DMS79 treated with DMSO at 0.1 percent for 48 hours (cell line): ENCODE measurements at places on chromosomes 2 and 18.

- no peak for DNase-seq
Measured at GRCh38 chr18:26370037-26370436, 143.8 kb downstream of the TAF4B start.

DNA sequence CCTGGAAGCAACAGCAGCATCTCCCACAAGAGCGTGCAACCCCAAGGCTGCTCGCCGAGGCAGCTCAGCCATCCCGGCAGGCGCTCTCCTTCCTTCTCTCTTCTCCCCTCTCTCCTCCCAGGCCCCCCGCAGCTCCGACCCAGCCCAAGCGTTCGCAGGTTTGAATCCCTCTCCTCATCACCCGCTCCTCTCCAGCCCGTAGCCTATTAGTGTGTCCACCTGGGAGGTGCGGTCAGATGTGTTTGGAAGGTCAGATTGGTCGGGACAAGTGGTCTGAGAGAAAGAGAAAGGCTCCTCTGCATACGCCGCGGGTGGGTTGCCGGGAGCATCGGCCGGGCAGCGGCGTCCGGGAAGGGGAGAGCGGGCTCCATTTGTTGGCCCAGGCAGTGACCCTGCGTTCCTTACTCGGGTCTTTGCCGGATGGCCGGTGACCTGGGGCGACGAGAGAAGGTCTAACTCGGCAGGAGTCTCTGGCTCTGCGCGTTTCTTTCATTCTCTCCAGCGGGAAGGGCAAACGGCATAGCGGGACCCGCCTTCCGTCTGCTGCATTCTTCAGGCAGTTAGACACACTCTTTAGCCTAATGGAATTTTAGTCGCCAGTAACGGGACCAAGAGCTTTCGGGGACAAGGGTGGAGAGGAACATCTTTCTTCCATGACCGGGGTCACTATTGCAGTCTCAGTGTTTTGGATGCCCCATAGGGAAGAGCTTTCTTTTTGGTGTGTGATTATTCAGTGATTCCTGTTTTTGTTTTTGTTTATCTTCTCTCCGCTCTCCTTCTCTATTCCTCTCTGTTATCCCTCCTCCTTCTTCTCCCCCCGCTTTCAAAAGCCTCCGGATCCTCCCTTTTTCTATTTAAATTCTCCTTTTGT, 1.1 kb upstream of the TMEFF2 start:
- DNase-seq: peak; percentile 22

- DNase-seq: no peak
Measured at GRCh38 chr18:42028247-42028832, 73.3 kb downstream of the PIK3C3 start.

GRCh38 chr2:79935771-79936657, 368.5 kb downstream of the LRRTM1 start:
- DNase-seq: peak; percentile 42

GRCh38 chr2:137091704-137092103, 326.4 kb downstream of the THSD7B start:
- no peak for DNase-seq

GRCh38 chr2:42713920-42714319, 50.0 kb downstream of the OXER1 start:
- no peak for DNase-seq

DNA sequence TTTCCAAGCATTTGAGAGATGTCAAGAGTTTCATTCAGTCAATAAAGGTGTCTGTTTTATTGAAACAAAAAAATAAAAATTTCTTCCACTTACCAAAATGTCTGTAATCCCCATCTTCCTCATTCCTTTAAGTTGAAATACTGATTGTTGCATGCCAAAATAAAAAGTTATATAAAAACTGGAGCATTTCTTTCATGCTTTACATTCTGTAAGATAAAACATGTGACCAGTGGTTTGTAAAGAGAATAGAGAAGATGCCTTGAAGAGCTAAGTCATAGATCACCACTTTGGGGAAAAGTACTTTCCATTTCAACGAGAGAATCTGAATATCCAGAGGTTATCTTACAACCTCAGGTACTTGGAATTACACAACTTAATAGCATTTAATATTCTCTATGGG, 35.9 kb upstream of the MYO1B start:
- no peak for DNase-seq

DNA sequence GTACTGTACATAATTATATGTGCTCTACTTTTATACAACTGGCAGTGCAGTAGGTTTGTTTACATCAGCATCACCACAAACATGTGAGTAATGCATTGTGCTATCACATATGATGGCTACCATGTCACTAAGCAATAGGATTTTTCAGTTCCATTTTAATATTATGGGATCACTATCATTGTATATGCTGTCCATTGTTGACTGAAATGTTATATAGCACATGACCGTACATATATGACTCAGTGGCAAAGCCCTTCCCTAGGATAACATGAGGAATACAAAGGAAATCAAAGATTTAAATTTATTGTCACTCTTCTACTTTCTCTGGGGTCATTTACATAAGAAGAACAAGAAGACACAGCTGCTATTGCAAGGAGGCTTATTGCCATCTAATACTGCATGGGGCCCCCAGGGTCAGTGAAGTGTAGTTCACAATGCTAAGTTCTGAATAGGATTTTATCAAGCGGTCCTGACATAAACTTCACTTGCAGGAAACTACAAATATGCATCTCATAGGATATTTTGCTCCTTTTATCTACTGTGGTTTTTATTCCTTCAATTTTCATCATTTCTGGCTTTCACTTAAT, 21.8 kb downstream of the PDE1A start:
- DNase-seq: no peak

DNA sequence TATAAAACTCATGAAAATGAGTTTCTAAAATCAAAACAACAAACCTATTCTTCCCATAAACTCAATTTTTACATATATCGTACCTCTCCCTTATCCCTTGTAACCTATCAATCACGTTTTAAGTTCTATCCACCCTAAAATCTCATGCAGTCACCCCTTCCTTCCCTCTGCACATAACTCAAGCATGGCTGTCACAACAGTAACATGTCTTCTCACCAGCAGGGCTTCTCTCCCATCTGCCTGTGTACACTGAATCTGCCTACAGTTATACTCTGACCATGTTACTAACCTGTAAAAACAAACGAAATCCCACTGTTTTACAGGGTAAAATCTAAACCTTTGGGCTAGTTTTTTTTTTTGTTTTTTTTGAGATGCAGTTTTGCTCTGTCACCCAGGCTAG, 68.2 kb downstream of the MAP4K3 start:
- no peak for DNase-seq

DNA sequence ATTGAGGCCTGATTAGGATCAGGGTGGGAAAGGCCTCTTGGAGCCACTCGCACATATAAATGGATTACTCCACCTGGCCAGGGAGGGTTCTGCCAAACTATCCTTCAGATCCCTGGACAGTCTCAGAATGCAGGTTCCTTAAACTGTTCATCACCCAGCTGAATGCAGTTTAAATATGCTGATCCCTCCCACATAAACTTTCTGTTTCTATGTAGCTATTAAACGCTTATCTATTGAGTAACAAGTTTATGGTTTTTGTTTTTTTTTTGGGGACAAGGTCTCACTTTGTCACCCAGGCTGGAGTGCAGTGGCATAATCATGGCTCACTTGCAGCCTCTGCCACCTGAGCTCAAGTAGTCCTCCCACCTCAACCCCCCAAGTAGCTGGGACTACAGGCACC, 1.9 kb downstream of the CAD start:
- DNase-seq: no peak

GRCh38 chr2:119426396-119426675, 5.3 kb upstream of the TMEM37 start:
- no peak for DNase-seq

DNA sequence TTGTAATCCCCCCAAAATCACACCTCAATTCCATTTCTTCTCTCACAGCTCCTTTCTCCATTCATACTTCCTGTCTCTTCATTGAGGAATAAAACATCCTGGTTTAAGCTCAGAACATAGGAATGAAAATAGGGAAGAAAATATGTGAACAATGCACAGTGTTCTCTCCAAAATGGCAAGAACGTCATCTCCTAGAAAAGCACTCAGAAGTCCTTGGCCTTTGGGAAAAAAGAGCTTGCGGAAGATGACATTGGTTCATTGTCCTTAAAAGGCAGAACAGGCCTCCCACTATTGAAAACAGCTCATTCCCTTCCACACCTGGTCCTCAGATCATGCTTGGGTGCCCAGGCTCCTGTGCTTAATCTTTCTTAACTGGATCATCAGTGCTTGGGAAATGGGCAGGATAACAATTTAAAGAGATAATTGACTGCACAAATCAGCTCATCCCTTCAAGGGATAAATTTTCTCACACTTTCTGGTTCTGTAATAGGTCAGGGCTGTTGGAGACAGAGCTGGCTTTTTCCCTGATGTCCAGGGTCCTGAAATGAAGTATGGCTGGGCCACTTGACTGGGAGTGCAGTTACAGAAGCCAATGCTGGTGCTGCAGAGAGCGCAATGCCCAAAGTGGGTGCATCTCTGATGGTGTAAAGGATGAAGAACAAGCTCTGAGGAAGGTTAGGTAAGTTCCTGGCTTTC, 69.2 kb downstream of the MARCHF4 start:
- no peak for DNase-seq

GRCh38 chr18:31209041-31209440, 46.4 kb upstream of the DSC1 start:
- DNase-seq: no peak

GRCh38 chr18:57804557-57804956, 1.4 kb upstream of the ATP8B1 start:
- no peak for DNase-seq

GRCh38 chr18:77857678-77858655, 608.3 kb downstream of the GALR1 start:
- DNase-seq: peak; percentile 52

GRCh38 chr18:581096-581495, 916 bp downstream of the CETN1 start:
- DNase-seq: no peak

- peak; percentile 9 for DNase-seq
Measured at GRCh38 chr2:147082850-147083522, 761.8 kb upstream of the ACVR2A start.

DNA sequence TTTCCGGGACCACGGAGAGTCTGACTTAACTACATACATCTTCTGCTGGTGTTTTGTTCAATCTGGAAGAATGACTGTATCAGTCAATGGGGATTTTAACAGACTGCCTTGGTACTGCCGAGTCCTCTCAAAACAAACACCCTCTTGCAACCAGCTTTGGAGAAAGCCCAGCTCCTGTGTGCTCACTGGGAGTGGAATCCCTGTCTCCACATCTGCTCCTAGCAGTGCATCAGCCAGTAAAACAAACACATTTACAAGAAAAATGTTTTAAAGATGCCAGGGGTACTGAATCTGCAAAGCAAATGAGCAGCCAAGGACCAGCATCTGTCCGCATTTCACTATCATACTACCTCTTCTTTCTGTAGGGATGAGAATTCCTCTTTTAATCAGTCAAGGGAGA, 23.1 kb downstream of the ICOS start:
- DNase-seq: no peak

DNA sequence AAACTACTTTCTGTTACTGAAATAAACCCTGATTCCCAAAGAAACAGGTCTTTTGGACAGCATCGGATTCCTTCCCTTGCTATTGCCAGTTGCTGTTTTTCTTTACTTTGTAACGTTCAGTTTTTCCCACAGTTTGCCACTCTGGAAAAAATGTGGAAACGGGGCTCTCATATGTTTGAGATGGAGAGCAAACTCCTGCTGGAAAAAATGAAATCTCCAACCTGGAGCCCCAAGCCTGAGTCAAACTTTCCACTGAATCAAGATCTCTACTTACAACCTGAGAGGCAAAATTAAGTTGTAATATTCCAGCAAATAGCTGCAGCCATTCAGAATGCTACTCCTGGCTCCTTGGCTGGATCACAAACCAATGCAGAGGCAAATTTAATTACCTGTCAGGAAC, 270.7 kb downstream of the SRBD1 start:
- no peak for DNase-seq

- no peak for DNase-seq
Measured at GRCh38 chr2:126448611-126449010, 207.3 kb upstream of the GYPC start.

- DNase-seq: no peak
Measured at GRCh38 chr18:49652881-49653724, 91.2 kb downstream of the LIPG start.

GRCh38 chr2:36611316-36611990, 13.5 kb upstream of the FEZ2 start:
- DNase-seq: no peak

GRCh38 chr2:126856403-126856802, 42.3 kb upstream of the TEX51 start:
- no peak for DNase-seq

GRCh38 chr18:66167829-66168684, 417.2 kb downstream of the CDH7 start:
- DNase-seq: no peak

GRCh38 chr2:144099780-144100377, 420.0 kb downstream of the ZEB2 start:
- DNase-seq: peak; percentile 52

- no peak for DNase-seq
Measured at GRCh38 chr2:36653967-36654694, 42.4 kb upstream of the VIT start.

- no peak for DNase-seq
Measured at GRCh38 chr2:241168366-241168765, 18.1 kb downstream of the PPP1R7 start.

- DNase-seq: no peak
Measured at GRCh38 chr18:24958001-24958400, 394.0 kb downstream of the ZNF521 start.

DNA sequence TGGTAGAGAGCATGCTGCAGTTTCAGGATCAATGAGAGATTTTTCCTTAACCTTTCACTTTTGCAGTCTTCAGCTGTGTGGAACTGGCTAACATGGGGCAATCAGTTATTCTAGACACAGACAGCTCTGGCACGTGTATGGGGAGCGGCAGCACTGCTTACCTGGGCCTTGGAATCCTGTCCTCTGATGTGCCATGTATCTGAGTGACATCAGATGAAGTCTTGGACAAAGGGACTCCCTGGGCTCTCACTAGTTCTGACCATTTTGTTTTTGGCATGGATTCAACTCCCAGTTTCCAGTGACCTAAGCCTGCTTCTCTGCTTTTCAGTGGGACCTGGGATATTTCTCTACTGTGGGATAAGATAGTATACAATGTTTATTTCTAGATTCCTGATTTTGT, 54.3 kb downstream of the RNF144A start:
- no peak for DNase-seq

- no peak for DNase-seq
Measured at GRCh38 chr2:121884078-121884477, 128.6 kb downstream of the TSN start.

DNA sequence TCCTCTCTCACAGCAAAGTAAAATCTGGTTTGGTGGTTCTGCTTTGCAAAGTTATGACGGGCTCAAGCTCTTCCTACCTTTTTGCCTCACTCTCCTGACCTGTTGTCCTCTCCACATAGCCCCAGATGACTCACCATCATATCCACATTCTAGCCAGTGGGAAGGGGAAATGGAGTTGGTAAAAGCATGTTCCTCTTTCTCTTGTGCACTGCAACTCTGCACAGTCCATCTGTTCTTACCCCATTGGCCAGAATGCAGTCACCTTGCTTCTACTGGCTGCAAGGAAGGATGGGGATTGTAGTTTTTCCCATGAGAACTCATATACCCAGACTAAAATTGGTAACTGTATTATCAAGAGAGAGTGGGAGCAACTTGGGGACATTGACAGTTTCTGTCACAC, 50.4 kb upstream of the SMIM21 start:
- DNase-seq: no peak

GRCh38 chr2:174344716-174345461, 10.1 kb downstream of the SP9 start:
- DNase-seq: peak; percentile 40
